ENCODE measurements at places on chromosomes 5 and 9.

DNA sequence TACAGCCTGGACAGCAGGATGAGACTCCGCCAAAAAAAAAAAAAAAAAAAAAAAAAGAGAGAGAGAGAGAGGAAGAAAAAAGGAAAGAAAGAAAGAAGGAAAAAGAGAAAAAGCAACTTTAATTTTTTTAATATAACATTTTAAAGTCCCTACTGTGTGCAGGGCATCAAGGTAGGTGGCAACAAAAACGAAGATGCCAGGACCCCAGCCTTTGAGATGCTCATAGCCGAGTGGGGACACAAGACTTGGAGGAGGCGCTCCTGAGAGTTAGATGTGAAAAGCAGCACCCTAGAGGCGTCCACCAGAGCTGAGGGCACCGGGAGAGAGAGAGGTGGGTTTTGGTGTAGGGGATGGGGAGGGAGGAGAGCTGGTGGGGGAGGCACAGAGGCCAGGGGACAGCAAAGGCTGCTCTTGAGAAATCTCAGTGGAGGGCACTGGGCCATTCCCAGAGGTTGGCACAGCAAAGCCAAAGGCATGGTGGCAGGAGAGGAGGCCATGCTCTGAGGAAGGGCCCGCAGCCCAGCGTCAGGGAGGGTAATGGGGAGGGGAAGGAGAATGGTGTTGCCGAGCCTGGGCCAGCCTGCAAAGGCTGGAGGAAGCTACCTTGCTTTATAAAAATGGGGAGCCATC lies 135.6 kb downstream of the C9orf50 start:
- no peak for DNase-seq

DNA sequence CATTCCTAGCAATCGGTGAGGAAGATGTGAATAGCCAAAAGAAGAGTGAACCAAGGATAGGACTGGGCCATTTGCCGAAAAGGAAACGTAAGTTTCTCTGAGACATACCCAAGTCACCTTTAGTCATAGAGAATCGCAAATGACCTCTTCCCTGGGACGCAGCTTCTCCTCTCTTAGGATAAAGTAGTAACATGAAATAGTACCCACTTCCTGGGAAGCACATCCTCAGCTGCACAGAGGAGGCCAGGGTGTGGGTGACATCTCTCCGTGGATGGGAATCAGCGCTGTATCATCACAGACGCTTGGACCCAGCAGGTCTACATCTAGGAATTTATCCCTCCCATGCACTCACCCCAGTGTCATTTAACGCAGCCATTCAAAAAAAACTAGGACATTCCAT lies 120.9 kb upstream of the PHYKPL start:
- DNase-seq = no peak

GRCh38 chr9:26523577-26523976 lies 369.0 kb downstream of the CAAP1 start:
- no peak for DNase-seq

GRCh38 chr9:135077497-135078200 lies 9.8 kb upstream of the OLFM1 start:
- DNase-seq = peak; percentile 44

- DNase-seq = no peak
Measured at GRCh38 chr9:107614765-107615164, 125.2 kb upstream of the KLF4 start.

DNA sequence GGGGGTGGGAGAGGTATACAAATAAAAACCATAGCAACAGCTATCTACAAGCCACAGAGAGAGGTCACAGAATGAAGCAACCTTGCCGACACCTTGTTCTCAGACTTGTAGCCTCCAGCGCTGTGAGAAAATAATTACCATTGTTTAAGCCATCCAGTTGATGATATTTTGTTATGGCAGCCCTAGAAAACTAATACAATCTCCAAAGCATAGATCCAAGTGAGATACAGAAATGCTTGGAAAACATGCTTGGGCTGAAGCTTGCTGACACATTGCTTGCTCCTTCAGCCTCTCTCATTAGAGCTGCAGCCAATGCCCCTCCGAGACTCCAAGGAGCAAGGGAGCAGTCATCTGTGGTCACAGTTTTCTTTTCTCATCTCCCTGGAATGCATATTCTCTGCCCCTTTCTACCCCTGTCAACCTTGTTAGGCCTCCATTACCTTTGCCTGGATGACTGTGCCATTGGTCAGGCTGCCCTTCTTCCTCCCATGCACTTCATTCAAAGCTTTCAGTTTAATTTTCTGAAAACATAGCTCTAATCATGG lies 401.4 kb upstream of the KLF4 start:
- no peak for DNase-seq

- DNase-seq = no peak
Measured at GRCh38 chr5:316210-317085, 5.1 kb upstream of the AHRR start.

GRCh38 chr5:177314376-177315342 lies 3.0 kb upstream of the MXD3 start:
- no peak for DNase-seq

- no peak for DNase-seq
Measured at GRCh38 chr9:89080193-89080592, 88.9 kb downstream of the S1PR3 start.

- DNase-seq = no peak
Measured at GRCh38 chr5:86354664-86355063, 263.1 kb upstream of the COX7C start.

GRCh38 chr5:94505327-94506068 lies 112.9 kb downstream of the KIAA0825 start:
- no peak for DNase-seq

GRCh38 chr5:170293273-170293672 lies 4.3 kb downstream of the LCP2 start:
- DNase-seq = no peak

DNA sequence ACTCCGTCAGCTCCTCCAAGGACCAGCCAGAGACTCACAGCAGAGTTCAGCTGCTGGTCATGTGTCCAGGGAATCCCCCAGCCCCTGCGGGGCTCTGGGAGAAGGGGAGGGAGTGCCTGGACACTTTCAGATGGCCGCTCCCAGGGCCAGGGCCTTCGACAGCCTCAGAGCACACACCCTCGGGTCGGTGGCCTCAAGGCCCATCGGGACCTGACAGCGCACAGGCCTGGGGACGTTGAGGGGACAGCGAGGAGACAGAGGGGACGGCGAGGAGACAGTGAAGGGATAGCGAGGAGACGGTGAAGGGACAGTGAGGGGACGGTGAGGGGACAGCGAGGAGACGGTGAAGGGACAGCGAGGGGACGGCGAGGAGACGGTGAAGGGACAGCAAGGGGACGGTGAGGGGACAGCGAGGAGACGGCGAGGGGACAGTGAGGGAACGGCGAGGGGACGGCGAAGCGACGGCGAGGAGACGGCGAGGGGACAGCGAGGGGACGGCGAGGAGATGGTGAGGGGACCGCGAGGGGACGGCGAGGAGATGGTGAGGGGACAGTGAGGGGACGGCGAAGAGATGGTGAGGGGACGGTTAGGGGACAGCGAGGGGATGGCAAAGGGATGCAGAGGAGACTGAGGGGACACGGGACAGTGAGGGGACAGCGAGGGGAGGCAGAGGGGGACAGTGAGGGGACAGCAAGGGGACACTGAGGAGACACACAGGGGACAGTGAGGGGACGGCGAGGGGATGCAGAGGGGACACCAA lies 47.3 kb downstream of the SLC12A7 start:
- no peak for DNase-seq

GRCh38 chr5:113364466-113364865 lies 70.3 kb downstream of the TSSK1B start:
- DNase-seq = no peak

- no peak for DNase-seq
Measured at GRCh38 chr9:108191065-108191464, 664.7 kb downstream of the ACTL7B start.

DNA sequence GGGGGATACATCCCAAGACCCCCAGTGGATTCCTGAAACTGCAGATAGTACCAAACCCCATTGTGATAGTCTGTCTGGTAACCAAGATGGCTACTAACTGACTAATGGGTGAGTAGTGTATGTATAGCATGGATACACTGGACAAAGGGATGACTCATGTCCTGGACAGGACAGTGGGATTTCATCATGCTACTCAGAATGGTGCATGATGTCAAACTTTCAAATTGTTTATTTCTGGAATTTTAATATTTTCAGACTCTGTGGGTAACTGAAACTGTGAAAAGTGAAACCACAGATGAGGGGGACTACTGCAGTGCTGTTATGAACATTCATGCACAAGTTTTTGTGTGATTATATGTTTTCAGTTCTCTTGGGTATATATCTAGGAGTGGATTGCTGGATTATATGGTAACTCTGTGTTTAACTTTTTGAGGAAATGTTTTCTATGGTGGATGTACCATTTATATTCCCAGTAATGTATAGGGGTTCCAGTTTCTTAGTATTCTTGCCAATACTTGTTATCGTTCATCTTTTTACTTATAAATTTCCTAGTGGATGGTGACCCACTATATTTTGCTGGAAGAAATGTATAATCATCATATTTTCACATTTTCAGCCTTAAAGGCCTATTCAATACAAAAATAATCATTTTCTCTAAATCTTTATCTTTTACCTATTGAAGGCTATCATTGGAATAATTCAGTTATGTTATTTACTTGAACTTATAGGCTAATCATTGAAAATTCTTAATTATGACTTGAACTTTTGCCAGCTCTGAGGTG lies 140.9 kb downstream of the NR3C1 start:
- no peak for DNase-seq

DNA sequence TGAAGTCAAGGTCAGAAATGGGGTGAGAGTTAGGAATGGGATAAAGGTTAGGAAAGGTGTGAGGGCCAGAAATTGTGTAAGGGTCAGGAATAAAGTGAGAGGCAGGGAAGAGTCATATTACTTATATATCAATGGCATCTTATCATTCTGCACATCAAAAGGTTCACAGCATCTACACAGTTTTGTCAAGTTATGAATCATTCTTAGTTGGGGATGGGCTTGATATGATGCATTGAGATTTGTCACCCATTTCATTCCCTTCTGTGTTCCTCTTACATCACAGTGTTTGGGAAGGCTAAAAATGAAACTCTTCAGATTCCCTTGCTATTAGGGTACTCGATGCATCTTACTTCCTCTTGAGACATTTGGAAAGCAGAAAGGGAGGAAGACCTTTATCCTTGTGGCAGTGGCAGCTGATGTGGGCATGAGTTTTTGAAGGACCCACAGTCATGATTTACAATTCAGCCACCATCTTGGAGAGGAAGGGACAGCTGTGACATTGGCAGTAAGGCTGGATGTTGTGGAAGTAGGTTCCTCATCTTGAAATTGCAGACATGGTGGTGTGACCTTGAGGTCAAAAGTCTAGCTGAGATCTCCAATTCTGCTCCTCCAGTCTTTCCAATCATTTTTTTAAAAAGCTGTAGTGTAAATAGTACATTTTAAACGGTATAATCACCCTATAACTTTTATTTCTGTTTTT lies 24.2 kb upstream of the NPR3 start:
- DNase-seq = no peak

GRCh38 chr9:107888773-107889227 lies 399.2 kb upstream of the KLF4 start:
- DNase-seq = no peak

- no peak for DNase-seq
Measured at GRCh38 chr9:72305102-72305546, 59.9 kb downstream of the ZFAND5 start.

DNA sequence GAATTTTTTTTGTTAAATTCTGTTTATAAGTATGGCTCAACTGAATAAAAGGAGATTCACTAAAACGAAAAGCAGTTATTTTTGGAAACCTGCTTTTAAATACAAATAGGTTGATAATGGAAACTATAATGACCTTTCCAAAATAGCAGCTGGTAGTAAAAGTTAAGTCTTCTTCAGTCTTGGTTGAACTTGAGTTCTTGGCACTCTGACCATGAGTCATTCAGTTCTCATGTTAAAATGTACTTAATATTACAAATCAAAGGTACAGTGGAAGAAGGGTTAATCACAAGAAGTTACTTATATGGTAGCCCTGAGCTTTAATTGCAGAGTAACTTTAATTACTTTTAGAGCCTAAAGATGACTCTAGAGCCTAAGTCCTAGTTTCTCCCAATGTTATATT lies 62.1 kb downstream of the KLF9 start:
- no peak for DNase-seq

- no peak for DNase-seq
Measured at GRCh38 chr9:2012347-2012746, 2.8 kb upstream of the SMARCA2 start.

- DNase-seq = no peak
Measured at GRCh38 chr5:103617913-103618312, 55.3 kb upstream of the NUDT12 start.

DNA sequence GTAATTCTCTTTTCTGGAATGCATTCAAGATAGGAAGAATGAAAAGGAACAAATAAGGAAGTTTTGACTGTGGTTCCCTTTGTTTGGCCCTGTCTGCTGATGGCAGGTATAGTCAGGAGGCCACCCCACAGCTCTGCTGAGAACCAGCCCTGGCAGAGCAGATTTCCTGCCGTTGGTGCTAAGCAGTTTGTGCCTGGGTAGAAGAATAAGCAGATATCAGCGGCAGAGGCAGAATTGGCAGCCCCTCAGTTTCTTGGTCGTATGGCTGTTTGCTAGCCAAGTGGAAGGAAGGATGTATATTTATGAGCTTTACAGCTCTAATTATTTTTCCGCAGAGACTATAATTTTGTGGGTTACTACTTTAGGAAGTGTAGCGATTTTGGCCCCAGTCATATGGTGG lies 310.2 kb upstream of the RFX3 start:
- no peak for DNase-seq

- DNase-seq = no peak
Measured at GRCh38 chr9:127949827-127950512, 12.3 kb upstream of the DPM2 start.

GRCh38 chr5:90387508-90387907 lies 22.0 kb downstream of the CETN3 start:
- DNase-seq = no peak

GRCh38 chr5:178208540-178209227 lies 4.4 kb downstream of the HNRNPAB start:
- DNase-seq = no peak

GRCh38 chr5:94463739-94464138 lies 154.7 kb downstream of the KIAA0825 start:
- DNase-seq = no peak

GRCh38 chr9:116549786-116550660 lies 137.1 kb upstream of the TRIM32 start:
- no peak for DNase-seq

DNA sequence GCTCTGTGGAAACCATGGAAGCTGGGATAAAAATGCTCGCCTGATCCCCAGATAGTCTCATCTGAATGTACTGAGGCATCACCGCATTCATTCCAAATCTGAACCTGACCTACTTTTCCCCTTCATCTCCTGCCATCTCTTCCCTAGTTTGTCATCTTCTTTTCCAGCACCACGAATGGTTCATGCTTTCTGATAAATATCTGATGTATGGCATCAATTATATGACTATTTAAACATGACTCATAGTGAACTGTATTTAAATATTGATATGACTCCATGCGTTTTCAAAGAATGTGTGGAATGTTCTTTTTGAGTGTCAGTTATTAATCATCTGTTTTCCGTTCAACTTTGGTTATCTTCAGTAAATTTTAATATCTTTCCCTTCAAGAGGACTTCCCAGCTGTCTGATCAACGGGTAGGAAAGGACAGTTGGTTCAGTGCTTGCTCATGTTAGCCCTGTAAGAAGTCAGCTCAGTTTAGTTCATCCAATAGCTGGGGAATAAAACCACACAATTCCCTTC lies 21.1 kb downstream of the BASP1 start:
- no peak for DNase-seq

- no peak for DNase-seq
Measured at GRCh38 chr9:974031-974995, 2.1 kb upstream of the DMRT3 start.
